ENCODE measurements at places on chromosomes 5 and 9. TPM values are rescaled to one million over a fixed set of nuclear protein-coding genes. Genes with fewer than 3 reads are reported as not detected.

Gene KIF24
- 1.1 TPM for total RNA-seq

Gene LURAP1L
- total RNA-seq: 26.0 TPM

Gene CCDC127
- 4.6 TPM for total RNA-seq

GRCh38 chr5:72884892-72885291 is 68.4 kb downstream of the TNPO1 start:
- H3K27ac ChIP-seq: no peak overlapping the region
- H3K36me3 ChIP-seq: peaks cover 86% of the 10 kb centered on the region
- no peaks in the 10 kb centered on the region for H3K4me1 ChIP-seq

DNA sequence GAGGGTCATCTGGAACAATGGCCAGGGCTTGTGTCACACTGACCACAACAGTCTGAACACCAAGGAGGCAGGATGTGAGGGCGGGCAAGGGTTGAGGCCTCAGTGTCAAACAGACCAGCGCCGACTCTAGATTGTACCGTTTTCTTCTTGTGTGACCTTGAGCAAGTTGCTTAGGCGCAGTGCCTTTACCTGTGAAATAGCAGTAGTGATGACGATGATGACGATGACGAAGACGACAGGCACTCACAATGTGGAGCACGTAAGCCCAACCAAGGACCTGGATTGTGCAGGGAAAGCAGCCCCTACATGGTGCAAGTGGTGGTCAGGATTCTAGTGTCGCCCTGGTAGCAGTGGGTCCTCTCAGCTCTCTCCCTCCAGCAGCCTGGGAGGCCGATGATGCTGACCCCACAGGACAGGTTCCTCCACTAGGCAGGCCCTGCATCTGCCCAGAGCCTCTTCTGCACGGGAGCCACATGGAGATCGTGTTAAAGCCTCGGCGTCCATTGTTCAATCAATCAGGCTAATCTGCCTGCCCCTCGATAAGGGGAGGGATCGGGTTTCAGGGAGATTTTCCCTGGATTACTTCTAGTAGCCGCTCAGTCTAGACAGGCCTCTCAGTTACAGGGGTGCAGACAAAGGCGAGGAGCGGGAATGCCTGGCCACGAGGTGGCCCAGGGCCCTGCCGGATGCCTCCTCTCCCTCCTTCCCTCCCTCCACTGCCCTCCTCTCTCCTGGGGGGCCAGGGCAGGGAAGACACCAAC is 91.7 kb downstream of the MACROH2A1 start:
- no peak overlapping the region for H3K4me3 ChIP-seq
- no peak for DNase-seq
- no peaks in the 10 kb centered on the region for H3K36me3 ChIP-seq
- no peak overlapping the region for H3K27ac ChIP-seq

GRCh38 chr9:626596-626995 is 214.9 kb upstream of the DMRT1 start:
- H3K27me3 ChIP-seq: no peaks in the 10 kb centered on the region
- no peak overlapping the region for H3K4me3 ChIP-seq
- H3K4me1 ChIP-seq: peaks cover 13% of the 10 kb centered on the region

DNA sequence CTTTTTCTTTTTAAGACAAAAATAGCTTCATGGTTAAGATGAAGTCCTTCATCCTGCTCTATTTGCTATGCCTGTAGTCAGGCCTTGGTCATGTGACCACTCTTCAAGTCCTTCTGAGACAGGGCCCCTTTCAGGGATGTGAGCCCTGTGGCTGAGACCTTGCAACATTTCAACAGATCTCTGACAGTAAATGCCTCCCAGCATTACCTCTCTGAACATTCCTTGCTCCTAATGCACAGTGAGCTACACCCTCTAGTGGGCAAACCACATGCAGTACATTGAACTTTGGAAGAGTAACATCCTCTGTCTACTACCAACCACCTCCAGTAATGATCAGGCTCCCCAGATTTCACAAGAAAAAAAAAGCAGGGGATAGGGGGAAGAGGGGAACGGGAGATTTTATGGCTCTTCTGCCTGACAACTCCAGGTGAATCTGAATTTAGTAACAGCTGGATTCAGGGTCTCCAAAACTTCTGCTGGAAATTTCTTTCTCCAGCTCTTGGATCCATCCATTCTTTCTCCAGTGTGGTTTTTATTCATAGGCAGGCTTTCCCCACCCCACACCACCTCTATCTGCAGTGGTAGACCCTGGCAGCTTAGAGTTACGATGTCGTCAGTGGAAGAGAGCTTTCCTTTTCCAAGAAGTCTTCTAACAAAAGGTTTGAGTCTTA is 8.9 kb upstream of the FBXO38 start:
- H3K36me3 ChIP-seq: no peaks in the 10 kb centered on the region
- H3K4me1 ChIP-seq: no peaks in the 10 kb centered on the region
- H3K27ac ChIP-seq: no peak overlapping the region
- H3K4me3 ChIP-seq: no peak overlapping the region
- no peak for DNase-seq

DNA sequence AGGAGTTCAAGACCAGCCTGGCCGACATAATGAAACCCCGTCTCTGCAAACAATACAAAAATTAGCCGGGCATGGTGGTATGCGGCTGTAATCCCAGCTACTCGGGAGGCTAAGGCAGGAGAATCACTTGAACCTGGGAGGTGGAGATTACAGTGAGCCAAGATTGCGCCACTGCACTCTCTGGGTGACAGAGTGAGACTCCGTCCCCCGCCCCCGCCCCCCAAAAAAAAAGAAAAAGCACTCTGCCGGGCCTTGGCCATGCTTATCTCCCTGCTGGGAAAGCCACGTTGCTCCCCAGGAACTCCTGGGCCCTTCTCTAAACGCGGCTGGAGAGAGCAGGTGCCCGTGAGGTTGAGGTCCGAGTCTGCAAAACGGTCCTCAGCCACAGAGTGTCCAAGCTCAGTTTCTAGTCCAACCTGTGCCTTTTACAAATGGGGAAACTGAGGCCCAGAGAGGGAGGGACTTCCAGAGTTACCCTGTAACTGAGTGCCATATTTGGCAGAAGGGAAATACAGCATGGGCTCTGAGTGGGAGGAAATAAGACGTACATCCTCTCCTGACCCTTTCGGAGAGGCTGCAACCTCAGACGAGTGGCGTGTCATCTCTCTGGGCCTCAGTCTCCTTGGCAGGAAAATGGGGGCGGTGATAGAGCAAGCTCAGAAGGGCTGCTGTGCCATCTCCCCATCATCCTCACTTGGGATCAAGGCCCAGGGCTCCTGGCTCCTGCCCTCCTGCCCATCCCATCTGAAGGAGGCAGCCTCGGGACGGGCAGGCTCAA is 6.6 kb upstream of the PHYHD1 start:
- peaks cover 89% of the 10 kb centered on the region for H3K4me1 ChIP-seq
- no peak overlapping the region for H3K4me3 ChIP-seq
- DNase-seq: no peak
- peaks cover 34% of the 10 kb centered on the region for H3K36me3 ChIP-seq
- H3K27ac ChIP-seq: peak overlapping the region; percentile 79

GRCh38 chr9:14348373-14349145 is 34.6 kb upstream of the NFIB start:
- DNase-seq: no peak
- H3K4me3 ChIP-seq: peak overlapping the region; percentile 61
- peak overlapping the region; percentile 88 for H3K27ac ChIP-seq
- peaks cover 83% of the 10 kb centered on the region for H3K4me1 ChIP-seq

GRCh38 chr5:158920736-158921135 is 179.0 kb downstream of the EBF1 start:
- H3K4me1 ChIP-seq: peaks cover 8% of the 10 kb centered on the region
- H3K4me3 ChIP-seq: no peak overlapping the region
- no peak overlapping the region for H3K27ac ChIP-seq
- no peaks in the 10 kb centered on the region for H3K27me3 ChIP-seq
- no peak for DNase-seq

- H3K27ac ChIP-seq: no peak overlapping the region
- H3K27me3 ChIP-seq: no peaks in the 10 kb centered on the region
- no peaks in the 10 kb centered on the region for H3K36me3 ChIP-seq
- H3K4me1 ChIP-seq: peaks cover 10% of the 10 kb centered on the region
- no peak overlapping the region for H3K4me3 ChIP-seq
Measured at GRCh38 chr5:151720215-151720614, 33.5 kb upstream of the SPARC start.

GRCh38 chr9:35002623-35003022 is 13.1 kb downstream of the DNAJB5 start:
- no peak for DNase-seq
- H3K27me3 ChIP-seq: no peaks in the 10 kb centered on the region
- H3K36me3 ChIP-seq: no peaks in the 10 kb centered on the region
- peaks cover 11% of the 10 kb centered on the region for H3K4me1 ChIP-seq

DNA sequence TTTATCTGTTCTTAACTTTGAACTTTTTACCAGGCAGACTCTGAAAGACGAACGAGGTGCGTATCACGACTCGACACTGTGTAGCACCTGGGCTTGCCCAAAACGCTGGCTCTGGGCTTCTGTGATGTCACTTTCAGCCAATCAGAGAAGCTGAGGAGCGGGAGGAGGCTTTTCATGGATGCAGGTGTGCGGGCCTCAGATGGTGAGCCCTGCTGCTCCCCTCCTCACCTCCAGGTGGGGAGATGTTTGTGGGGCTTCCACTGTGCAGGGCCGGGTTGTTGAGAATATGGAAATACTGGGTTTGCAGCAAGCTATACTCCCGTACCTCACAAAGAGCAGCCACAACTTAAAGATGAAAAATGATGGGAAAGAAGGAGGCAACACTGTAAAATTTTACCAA is 246.3 kb downstream of the IRX2 start:
- no peak overlapping the region for H3K4me3 ChIP-seq
- peaks cover 4% of the 10 kb centered on the region for H3K27me3 ChIP-seq
- no peaks in the 10 kb centered on the region for H3K36me3 ChIP-seq
- H3K4me1 ChIP-seq: no peaks in the 10 kb centered on the region

GRCh38 chr5:28012538-28012937 is 974.2 kb upstream of the CDH9 start:
- no peak overlapping the region for H3K27ac ChIP-seq
- H3K27me3 ChIP-seq: no peaks in the 10 kb centered on the region
- no peaks in the 10 kb centered on the region for H3K4me1 ChIP-seq

- H3K36me3 ChIP-seq: no peaks in the 10 kb centered on the region
- H3K27me3 ChIP-seq: no peaks in the 10 kb centered on the region
- H3K4me3 ChIP-seq: no peak overlapping the region
- no peak overlapping the region for H3K27ac ChIP-seq
- DNase-seq: no peak
Measured at GRCh38 chr9:36837431-36838405, 196.3 kb downstream of the PAX5 start.

- H3K27me3 ChIP-seq: no peaks in the 10 kb centered on the region
- H3K4me1 ChIP-seq: peaks cover 32% of the 10 kb centered on the region
- no peak overlapping the region for H3K27ac ChIP-seq
- DNase-seq: peak; percentile 61
- H3K36me3 ChIP-seq: peaks cover 25% of the 10 kb centered on the region
- H3K4me3 ChIP-seq: no peak overlapping the region
Measured at GRCh38 chr9:137449081-137449844, 8.1 kb upstream of the ENTPD8 start.

DNA sequence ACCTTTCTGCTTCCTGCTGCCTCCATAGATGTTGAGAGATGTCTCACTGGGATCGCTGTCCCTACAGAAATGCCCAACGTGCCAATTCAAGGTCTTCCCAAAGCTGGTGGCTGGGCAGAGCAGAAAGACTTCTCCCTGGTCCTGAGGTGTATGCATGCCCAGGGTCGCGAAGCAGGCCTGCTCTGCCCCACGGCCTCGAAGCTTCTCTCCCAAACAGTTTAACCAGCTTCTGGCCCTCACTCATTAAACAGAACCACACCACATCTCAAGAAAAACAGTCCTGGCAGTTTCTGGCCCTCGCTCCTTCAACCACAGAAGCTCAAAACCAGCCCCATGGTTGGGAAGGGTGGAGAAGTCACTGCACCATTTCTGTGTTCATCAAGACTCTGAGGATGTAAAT is 14.7 kb upstream of the SMIM32 start:
- no peaks in the 10 kb centered on the region for H3K36me3 ChIP-seq
- no peak overlapping the region for H3K4me3 ChIP-seq
- H3K27me3 ChIP-seq: peaks cover 14% of the 10 kb centered on the region
- DNase-seq: no peak
- no peak overlapping the region for H3K27ac ChIP-seq
- no peaks in the 10 kb centered on the region for H3K4me1 ChIP-seq
